HFF-Myc (cell line): ENCODE measurements at places on chromosomes 1 and 21.

DNA sequence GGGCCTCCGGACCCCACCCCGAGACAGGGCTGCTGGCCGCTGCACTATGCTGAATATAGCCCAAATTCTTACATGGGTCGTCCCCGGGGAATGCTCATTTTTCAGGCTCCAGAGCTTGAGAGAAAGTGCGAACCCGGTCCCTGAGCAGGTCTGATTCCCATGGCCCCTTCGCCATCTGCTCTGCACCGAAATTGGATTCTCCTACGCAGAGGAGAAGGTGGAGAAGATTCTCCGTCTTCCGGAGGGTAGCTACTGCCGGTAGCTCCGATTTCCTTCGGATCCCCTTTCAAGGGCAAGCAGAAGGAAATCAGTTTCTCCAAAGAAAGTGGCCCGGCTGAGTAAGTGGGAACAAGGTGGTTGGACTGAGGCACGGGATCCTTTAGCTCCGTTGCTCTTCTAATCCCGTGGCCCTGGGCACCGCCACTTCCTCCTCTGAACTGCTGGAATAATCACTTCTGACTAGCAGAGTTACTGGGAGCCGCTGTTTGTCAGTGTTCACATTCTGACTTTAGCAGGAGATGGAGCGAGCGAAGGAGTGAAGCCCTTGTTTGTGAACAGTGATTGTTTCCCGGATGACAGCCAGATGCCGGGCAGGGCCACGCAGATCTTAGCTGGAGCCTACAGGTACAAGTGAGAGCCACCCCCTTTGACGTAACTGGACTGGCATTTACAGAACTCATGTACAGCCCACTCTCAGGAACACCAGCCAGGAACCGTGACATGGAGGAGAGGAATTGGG lies 1.1 kb upstream of the ZNF496 start:
- no peak for DNase-seq

DNA sequence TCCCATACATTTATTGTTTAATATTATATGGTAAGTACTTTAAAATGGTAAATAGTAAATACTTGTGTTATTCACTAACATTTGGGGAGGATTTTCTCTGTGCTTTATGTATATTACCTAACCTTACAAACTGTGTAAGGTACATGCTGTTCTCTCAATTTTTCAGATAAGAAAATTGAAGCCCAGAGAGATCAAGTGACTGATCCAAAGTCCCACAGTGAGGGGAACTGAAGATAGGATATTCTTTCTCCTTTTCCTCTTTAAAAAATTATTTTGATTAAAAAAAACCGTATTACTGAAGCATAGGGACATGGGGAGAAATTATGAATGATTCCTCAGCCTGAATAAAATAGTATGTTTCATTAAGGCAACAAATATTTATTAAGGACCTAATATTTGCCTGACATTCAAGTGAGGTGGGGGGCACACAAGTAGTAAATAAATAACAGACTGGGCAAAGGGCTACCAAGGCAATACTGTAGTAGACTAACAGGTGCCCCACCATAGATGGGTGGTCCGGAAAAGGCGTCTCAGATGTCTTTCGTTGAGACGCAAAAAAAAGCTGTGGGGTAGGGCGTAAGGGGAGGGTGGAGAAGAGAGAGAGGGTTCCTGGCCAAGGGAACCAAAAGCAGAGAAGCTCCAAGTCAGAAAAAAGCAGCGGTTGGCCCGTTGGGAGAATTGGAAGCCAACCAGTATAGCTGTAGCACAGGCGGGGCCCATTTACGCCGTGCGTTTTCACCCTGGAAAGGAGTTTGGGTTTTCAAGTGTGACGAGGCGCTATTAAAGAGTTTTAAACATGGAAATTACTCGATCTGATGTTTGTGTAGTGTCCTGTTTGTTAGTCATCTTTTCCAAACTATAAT lies 944 bp upstream of the AGO3 start:
- peak; percentile 25 for DNase-seq

DNA sequence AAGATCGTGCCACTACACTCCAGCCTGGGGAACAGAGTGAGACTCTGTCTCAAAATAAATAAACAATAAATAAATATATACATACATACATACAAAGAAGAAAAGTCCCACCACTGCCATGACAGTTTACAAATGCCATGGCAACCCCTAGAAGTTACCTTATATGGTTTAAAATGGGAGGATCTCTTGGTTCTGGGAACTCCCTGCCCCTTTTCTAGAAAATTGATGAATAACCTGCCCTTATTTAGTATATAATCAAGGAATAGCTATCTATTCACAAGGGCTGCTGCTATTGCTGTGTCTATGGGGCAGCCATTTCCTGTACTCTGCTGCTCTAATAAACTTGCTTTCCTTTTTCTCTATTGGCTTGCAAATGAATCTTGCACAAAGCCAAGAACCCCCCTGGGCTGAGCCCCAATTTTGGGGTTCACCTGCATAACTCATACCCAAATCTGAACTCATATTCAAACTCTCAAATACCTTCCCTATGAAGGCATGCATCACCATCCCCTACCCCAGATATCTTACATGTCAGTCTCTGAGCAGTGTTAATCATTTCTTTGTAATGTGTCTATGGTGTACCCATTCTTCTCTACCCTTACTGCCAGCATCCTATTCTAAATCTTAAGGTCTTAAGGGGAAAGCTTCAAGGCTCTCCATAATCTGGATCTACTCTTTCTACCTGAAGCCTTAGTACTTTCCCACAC lies 9.0 kb downstream of the GON4L start:
- no peak for DNase-seq

- no peak for DNase-seq
These were observed 11.9 kb upstream of the ZBTB21 start for GRCh38 chr21:42022091-42022430.

DNA sequence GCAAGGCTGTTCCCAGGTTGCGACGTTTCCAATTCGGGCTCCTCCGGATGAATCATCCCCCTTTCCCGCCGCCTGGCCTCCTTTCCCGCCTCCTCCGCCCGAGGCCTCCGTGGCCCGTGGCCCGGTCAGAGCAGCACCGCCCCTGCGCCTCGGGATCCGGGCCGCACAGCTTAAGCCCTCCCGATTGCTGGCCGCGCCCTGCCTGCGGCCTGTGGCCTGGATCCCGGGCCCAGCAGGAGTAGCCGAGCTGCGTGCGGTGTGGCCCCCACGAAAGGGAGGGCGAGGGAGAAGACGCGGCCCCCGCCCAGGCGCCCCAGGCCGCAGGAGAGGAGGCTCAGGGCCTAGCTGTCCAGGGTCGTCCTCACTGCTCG lies 1.0 kb downstream of the TMEM200B start:
- no peak for DNase-seq

DNA sequence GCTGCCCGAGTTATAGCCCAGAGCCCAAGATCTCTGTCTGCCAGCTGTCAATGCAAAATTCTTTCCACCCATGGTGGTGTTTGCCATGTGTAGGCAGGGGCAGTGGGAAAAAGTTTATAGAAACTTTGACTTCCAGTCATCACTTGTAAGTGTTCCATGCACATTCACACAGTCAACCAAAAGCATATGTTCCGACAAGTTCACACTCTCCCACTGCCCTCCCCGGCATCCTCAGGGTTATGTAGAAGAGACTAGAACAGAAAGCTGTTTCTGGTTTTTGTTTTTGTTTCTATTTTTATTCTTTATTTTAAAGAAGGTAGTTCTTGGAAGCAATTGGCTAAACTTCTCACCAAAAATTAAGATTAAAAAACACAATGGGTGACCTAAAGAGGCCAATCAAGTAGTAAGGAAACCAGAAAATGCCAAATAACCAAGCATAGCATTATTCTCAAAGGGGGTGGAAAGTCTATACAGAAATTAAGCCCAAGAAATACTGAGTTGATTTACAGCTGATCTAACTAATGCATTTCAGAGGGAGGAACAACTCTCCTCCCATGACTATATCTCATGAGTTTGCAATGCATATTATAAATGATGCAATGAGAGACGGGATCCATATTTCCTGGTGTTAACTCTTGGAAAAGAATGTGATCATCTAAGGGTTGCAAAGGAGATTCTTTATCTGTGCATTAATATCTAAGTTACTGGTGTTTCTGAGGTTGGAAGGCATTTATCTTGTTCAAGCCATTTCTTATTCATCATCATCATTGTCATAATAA lies 91.5 kb upstream of the ETS2 start:
- DNase-seq: no peak

DNA sequence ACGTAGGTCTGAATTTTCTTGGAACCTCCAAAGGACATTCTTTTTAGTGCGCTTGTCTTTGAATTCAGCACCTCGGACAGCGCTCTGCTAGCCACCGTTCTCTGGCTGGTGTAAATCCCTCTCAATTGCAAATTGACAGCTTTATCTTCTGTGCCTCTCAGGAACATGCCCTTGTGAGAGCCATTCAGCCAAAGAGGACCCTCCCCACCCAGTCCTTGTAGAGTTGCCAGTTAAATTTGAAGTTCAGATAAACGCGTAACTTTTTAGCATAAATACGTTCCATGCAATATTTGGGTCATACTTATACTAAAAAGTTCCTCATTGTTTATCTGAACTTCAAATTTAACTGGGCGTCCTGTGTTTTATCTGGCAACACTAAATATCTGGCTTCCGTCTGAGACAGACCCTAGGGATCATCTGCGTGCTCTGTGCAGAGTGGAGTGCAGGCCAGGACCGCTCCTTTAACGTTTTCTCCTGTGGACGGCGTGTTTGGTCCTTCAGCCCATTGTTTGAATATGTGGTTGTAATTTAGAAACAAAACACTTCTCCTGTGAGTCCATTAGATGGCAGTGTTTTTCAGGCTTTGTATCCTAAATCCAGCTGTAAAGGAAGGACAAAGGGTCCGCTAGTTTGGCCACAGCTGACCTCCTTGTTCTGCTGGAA lies 7.0 kb downstream of the KCNAB2 start:
- peak; percentile 33 for DNase-seq

- no peak for DNase-seq
These were observed 52.8 kb downstream of the CACHD1 start for GRCh38 chr1:64522740-64523139.

DNA sequence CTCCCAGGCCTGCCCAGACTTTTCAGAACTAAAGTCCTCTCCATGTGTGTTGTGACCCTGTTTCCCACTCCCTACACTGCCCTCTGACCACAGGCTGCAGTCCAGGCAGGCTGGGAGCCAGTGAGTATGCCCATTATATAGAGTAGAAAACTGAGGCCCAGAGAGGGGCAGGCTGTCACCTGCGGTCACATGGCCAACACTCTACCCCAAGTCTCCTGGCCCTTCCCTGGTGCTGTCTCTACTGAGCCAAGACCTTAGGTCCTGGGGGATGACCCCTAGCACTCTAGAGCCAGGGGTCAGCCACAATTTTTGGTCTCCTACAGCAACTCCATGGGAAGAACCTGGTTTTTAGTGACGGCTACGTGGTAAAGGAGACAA lies 30.8 kb downstream of the RPS6KA1 start:
- no peak for DNase-seq

- DNase-seq: no peak
These were observed 3.5 kb downstream of the HHAT start for GRCh38 chr1:210332233-210332632.

DNA sequence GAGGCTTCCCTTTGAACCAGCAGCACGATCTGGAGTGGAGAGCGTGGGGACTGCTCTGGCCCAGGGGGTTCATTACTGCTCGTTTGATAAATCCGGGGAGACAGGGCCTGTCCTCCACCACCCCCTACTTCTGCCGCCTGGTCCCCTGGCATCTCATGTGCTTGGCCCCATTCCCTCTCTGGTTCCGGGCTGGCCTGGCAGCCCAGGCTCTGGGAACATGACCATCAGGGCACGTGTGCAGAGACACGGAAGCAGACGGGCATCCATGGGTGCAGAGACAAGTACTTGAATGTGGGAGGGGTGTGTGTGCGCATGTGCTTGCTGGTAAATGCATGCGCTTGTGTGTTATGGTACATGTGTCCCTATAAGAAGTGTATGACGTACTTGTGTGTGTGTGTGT lies 75.5 kb downstream of the KIRREL1 start:
- no peak for DNase-seq

DNA sequence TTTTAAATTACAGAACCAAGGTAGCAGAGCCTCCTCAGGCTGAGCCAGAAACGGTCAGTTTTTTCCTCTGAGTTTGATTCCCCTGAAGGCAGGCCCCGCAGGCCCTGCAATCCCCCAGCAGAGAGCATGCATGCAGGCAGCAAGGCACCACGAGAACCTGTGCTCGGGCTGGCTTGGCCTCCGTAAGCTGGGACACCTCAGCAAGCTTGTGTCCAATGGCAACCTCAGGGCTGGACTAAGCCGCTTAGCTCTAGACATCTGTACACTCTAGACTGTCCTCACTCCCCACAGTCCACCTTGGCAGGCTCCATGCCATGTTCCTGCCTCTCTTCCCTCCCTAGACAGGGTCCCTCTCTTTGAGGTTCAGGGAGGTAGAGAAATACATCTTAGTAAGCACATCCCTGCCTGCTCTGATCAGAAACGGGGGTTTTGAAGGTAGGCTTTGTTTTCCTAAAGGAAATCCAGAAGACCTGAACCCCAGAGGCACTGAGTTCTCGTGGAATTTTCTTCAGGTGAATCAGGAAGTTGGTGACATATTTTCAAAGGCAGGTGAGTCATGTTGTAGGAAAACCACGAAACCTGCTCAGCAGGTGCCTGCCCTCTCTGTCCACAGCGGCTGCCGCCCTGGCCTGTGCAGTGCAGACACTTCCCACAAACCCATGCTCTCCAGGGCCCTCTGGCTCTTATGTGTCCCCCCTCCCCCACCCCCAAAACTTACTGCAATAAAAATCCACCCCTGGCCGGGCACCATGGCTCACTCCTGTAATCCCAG lies 7.0 kb downstream of the TMEM63A start:
- no peak for DNase-seq
